CD4-positive, alpha-beta memory T cell (primary cell): ENCODE measurements at places on chromosomes 5 and 9.

DNA sequence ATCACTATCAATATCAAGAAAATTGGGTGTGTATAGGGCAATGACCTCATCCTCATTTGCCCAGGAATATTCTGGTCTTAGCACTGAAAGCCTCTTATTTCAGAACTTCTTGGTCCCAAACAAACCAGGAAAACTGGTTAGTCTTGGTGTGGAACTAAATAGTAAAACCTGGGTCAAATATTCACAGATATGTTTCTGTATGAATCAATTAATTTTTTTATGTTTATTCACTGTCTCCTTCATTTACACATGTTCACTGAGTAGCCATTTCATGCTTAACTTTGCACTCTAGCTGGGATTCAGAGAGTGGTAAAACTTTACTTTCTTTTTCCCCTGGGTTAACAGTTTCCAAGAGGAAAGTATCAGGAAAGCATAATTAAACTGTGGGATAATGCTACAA, 113.7 kb upstream of the PAPPA start:
- no peak for DNase-seq

- no peak for DNase-seq
Measured at GRCh38 chr5:125484742-125485641, 738.6 kb upstream of the ZNF608 start.

DNA sequence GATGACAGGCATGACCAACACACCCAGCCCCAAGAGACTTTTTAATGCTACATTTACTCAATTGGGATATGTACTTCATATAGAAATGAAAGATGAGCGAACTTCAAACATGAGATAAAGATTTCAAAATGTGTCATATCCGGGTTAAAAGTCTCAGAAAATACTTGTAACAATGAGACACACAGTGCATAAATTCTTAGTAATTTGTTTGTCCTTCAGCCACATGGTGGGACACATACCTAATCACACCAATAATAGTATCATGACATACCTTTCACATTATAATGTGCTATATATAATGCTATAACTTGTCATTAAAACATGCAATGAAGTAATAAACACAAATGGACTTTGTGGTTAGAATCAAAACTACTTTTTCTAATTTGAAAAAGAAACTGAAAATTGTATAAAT, 204.7 kb upstream of the RFX3 start:
- DNase-seq: no peak

GRCh38 chr9:26947736-26948135, 694 bp upstream of the PLAA start:
- no peak for DNase-seq

DNA sequence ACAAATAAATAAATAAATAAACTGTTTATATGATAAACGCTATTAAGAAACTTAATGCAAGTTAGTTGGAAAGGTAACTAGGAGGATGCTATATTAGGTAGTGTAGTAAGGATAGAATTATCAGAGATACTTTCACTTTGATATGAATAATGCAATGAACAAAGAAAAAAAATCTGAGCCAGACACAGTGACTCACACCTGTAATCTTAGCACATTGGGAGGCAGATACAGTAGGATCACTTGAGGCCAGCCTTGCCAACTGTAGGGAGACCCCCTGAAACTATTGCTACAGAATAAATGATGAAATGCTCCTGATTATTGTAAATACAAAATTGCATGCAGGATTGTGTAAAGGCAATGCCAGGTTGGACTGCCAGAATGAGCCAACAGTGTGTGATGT, 109.2 kb downstream of the ANXA2R start:
- DNase-seq: no peak

DNA sequence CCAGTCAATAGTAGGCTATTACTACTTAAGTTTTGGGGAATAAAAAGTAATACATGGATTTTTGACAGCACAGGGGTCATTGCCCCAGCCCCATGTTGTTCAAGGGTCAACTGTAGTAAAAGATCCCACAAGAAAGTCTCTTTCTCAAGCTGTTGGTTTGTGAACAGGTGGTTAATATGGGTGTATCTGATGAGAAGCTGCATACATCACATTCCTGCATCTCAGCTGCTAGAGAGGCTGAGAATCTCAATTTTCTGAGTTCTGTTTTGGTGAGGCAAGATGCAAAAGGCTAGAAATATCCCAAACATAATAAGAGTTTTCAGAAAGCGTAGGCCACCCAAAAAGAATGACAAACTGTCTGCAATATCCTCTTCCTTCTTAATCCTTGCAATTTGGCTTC, 76.8 kb upstream of the DAPK1 start:
- DNase-seq: no peak

GRCh38 chr9:72354704-72355103, 10.3 kb downstream of the ZFAND5 start:
- DNase-seq: no peak

DNA sequence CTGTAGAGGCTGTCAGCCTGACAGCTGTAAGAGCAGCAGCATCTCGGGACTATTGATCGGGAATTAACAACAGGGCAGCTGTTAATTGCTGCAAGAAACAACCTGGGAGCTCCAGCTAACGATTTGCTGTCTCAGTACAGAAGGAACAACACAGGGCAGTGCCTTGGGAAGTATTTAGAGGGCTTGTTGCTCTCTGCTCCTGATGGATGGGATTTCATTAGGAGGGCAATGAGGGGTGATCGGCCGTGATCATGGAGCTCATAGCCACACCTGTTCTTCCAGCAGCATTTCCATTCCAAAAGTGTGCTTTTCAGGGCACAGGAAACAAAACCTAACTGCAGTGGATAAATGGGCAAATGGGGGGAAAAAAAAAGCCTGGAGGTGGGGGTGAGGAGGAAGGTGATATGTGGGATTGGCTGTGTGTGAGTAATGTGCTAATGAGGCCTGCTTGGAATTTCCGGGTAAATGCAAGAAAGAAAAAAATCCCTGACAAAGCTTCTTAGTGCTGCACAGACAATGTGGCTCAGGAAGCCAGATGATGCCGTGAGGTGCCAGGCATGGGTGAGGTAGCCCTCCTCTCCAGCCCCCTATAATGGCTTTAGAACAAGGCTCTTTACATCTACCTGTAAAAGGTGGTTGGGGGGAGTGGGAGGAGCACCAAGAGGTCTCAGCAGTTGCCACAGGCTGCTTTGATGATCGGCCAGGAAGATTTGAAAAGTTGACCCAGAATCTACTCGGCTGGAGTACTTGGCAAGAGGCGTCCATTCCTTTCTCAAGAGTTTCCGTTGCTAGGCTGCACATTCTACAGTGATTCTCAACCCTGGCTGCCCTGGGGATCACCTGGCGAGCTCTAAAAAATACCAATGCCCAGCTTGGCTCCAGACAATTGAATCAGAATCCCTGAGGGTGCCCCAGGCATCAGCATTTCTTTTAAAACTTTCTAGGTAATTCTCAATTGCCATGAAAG, 139.5 kb upstream of the KLF9 start:
- DNase-seq: no peak

DNA sequence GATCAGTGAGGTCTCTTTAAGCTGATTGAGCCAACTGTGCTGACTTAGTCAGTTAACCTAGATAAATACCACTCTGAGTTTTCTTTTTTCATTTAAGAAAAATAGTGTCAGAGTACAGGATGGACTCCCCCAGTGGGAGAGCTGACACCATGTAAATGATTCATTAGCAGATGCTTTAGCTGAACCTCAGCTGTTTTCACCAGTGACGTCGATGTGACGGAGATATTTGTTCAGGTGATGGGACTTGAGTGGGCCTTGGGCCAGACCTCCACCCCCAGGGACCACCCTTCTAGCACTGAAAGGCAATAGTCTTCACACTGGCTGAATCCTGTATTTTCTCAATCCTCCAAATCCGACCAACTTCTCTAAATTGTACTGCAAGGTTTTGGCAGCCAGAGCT, 196.1 kb downstream of the GAS1 start:
- DNase-seq: no peak

DNA sequence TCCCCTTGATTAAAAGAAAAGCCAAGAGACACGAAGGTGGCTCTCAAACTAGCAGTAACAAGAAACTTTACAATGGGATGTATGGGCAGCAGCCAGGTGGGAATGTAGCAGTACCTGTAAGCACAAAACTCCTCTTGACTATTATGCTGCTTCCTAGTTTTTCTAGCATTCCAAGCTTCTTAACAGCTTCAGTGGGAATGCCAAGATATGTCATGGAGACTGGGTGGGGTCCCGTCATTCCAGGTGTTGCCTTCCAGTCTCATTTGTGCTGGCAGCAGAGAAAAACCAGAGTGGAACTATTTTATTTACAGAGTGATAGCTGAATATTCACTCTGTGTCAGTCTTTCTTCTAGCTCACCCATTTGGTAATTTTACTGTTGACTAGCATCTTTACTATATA, 236.6 kb downstream of the ARL15 start:
- no peak for DNase-seq

GRCh38 chr5:145396888-145397287, 438.3 kb downstream of the PRELID2 start:
- no peak for DNase-seq

GRCh38 chr5:151492729-151493128, 45.3 kb downstream of the SLC36A1 start:
- DNase-seq: no peak

GRCh38 chr9:135976531-135976930, 15.4 kb upstream of the UBAC1 start:
- no peak for DNase-seq

DNA sequence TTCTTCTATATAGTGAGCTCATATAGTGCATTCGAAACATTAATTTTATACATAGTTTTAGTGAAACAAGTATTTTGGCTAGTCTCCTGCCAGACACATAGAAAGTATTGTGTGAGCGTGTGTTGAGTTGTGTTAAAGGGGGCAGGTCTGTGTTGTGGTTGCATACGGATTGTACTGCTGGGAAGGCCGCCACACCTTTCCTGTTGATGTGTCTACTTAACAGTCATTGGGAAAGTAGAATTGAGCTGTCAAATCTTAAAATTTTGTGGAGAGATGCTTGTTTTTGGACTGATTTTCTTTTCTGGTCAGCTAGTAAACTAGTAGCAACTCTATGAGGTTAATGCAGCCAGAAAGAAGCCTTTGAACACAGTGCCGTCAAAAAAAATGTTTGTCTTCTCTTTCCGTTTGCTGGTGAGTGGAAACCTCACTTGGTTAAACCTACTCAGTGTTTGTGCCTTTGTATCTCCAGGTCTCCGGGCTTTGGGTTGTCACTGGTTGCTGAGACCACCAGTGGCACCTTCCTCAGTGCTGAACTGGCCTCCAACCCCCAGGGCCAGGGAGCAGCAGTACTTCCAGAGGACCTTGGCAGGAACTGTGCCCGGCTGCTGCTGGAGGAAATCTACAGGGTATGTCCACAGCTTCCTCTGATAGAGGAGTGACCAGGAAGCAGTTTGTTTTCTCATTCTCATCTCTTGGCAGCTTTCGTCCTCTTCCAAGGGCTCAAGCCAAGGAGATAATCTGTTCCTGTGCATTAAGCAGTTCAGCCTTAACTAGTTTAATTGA, 51.5 kb downstream of the RCL1 start:
- DNase-seq: no peak

- DNase-seq: no peak
Measured at GRCh38 chr9:77291714-77292113, 114.4 kb downstream of the VPS13A start.

DNA sequence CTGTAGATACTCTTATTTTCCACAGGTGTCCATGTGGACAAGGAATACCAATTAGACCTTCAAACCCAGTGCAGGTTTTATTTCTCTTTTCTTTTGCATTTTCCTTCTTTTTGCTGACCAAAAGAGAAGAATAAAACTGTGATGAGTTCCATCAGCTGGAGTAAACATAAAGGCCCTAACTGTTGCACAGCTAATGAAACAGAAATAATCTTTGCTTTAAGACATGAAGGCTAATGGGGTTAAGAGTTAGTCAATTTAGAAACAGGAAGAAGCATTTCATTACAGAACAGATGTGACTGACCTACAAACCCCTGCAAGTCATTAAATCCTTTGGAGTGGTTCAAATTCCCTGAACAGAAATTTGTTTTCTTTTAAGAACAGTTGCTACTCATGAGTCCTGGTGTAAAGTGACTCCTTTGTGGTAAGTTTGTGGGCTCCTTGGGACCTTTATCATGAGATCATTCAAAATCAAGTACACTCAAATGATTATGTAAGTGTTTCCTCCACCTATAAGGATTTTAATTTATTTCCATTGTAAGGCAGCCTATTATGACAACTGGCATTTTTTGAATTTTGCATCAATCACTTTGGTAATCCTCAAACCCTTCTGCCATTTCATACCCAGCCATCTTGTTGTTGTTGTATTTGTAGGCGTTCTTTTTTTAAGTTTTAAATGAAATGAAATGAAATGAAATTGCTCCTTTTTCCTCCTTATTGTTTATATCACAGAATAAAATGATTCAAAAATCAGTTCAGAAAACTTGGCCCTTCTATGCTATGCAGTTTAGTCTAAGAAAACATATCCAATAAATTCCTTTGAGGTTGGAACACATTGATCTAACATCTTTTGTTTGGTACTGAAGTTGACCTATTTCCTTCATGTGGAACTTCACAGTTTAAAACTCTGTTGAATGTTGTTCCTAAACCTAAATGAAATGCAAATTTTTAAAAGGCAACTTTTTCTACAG, 1.3 kb downstream of the MINAR2 start:
- no peak for DNase-seq

- DNase-seq: no peak
Measured at GRCh38 chr9:4678679-4679267, 596 bp upstream of the CDC37L1 start.

DNA sequence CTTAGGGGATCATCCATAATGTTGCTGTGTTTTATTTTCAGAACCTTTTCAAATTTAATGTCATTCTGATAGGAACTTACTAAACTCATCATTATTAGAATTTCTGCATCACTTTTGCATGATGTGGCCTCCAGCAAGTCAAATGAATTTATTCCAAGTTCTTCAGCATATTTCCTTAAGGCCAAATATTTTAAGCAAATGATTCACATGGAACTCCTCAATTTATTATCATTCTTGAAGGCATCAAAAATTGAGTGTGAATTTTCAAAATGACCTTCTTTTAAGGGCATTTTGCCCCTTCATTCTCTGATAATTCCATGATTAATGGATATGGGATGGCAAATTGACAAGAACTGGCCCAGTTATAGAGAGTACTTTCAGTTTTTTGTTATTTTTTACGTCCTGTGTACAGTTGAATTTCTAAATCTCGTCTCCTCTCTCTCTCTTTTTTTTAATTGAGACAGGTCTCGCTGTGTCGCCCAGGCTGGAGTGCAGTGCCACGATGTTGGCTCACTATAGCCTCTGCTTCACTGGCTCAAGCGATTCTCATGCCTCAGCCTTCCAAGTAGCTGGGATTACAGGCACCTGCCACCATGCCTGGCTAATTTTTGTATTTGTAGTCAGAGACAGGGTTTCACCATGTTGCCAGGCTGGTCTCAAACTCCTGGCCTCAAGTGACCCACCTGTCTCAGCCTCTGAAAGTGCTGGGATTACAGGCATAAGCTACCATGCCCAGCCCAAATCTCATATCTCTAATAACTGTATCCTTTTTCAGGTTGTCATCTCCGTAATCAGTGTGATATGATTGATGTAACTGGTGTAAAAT, 29.1 kb downstream of the GPR21 start:
- no peak for DNase-seq
